ENCODE measurements at places on chromosomes 6 and 20. TPM values are rescaled to one million over a fixed set of nuclear protein-coding genes. Genes with fewer than 3 reads are reported as not detected.
A peak's percentile ranks its signal among the peaks of the same experiment; 100 is the strongest.

CCDC170 gene
- total RNA-seq: 0.26 TPM

ADGRF4 gene
- total RNA-seq: 7.3 TPM

C20orf202 gene
- 0.22 TPM for total RNA-seq

DNA sequence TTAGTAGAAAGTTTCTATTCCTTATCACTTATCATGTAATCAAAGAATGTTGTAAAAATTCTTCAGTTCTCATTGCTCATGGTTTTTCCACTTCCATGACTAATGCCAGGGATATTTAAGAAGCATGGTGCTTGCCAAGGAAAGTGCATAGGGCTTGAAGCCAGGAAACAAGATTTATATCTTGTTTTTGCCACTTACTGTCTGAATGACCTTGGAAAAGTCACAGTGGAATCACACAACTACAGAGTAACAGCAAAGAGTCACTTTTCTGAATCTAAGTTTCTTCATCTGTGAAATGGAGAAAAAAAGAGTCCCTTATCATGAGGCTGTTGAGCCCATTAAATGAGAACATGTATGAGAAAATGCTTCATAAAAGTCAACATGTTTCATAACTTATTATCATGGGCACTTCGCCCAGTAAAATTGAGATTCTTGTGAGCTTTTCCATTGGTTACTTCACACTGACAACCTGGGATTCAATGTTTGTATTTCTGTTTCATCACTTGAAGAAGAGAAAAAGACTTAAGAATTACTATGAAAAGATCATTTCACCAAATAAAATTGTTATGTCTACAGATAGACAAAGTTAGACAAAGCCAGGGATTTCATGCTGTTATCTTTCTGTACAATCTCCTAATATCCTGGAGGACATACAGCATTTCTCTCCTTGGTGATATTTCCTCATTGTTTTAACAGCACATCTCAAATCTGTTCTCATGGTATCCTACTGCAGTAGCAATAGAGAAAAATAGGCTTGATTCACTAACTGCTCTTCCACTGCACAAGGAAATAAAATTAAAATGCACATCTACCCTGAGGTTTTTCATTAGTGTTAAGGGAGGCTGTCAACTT is 7.6 kb upstream of the BMP5 start:
- no peak for DNase-seq

GRCh38 chr20:63363981-63364561 is 2.9 kb upstream of the CHRNA4 start:
- DNase-seq: no peak

SPDEF gene
- total RNA-seq: 7.9 TPM

DNA sequence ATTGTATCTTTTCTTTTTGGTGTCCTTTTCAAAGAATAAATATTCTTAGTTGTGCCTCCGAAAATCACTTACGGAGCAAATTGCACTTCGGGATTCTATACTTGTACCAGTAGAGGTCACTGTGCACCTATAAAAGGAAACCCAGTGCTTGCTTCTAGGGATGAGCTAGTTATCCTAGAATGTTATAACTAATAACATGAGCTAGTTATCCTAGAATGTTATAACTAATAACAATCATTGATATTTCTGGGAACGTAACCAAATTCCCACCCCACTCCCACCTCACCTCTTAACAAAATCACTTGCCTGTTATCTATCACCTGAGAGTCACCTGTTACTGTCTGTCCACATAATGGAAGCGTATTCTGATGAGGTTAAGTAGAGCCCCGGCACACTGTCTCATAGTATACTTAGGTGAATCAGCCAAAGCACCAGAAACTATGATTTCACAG is 126.9 kb upstream of the TIAM2 start:
- DNase-seq: peak; percentile 7

KCNQ5 gene
- total RNA-seq: 0.10 TPM

GRCh38 chr6:12010635-12011275 is 1.4 kb upstream of the HIVEP1 start:
- peak; percentile 38 for DNase-seq

ZNF334 gene
- not detected for total RNA-seq

DNA sequence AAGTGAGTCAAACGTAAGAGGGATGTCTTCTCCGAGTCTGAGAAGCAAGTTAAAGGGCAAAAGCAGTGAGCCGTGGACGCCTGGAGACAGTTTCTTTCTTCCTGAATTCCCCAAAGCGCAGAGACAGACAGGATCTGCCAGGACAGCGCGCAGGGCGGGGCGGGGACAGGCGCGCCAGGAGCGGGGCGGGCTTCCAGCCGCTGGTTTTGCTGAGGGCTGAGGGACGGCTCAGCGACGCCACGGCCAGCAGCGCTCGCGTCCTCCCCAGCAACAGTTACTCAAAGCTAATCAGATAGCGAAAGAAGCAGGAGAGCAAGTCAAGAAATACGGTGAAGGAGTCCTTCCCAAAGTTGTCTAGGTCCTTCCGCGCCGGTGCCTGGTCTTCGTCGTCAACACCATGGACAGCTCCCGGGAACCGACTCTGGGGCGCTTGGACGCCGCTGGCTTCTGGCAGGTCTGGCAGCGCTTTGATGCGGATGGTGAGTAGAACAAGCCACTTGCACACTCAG is at the start of gene SCGN:
Gene SCGN (plus strand): TSS at position 209 of the 509 bp plus-strand sequence. CDS start 189 bp downstream, at position 398.
- DNase-seq: peak; percentile 88

DNA sequence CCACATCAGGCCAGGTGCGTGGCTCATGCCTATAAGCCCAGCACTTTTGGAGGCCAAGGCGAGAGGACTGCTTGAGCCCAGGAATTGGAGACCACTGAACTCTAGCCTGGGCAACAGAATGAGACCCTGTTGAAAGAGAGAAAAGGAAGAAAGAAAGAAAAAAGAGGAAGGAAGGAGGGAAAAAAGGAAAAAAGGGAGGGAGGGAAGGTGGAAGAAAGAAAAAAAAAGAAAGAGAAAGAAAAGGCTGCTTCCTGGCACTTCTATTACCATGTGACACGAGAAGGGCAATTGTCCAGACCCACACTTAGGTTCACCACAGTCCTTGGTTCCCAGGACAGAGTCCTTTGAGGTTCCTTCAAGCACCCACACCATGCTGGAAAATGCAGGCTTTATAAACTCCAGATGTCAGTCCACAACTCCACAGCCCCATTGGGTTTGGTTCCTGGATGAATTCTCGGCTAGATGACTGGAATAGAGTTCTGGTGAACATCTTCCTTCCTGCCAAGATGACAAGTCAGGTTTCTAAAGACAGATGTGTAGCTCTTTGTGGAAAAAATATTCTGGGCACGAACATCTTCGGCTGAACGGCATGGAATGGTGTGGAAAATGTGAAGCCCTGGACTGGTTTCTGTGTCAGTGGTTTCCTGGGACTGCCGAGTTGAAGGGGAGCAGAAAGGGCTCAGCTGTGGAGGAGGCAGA is 32.5 kb downstream of the NT5E start:
- no peak for DNase-seq

DNA sequence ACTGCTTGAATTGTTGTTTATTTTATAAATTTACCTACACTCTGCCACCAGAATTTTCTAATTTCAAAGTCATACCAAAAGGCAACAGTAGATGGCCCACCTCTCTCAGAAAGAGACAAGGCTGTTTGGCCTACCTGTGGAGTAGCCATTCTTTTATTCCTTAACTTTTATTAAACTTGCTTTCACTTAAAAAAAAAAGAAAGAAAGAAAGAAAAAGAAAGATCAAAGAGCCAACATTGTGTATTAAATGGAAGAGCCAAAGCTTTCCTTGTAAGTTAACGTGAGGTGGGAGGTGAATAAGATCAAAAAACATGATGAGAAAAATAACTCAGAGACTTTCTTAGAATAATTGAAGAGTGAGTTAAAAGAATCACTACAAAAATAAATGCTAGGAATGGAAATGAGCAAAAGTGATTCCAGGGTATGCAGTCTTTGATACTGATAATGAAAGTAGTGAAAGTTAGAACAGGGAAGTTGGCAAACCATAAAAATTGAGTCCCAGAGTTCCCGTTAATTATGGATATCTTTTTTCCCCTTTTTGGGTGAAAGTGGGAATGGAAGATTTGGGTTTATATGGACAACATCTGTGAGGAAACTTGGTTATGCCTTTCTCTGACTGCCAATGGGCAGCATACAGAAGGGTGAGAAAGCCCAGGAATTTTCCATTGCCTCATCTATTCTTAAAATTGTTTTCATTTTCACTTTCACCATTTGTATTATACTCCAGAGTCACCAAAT is 35.9 kb upstream of the MYB start:
- peak; percentile 30 for DNase-seq

DNA sequence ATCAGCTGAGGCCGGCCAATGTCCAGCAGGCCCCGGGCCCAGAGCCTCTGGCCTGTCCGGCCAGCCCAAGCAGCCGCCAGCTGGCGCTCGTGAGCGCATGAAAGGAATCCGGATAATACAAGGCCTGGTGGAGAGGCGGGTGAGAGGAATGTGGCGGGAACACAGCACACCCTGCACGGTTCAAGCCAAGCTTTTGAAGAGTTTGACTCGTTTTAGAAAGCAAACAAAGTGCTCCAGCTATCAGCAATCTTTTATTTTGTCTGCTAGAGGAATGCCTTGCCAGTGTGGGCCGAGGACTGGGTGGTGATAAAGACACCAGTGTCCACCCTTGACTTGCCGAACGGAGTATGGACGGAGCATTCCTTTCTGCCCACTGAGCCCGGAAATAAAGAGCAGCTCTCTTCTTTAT is 9.3 kb upstream of the NEDD9 start:
- DNase-seq: no peak

ZNF831 gene
- total RNA-seq: not detected

DNA sequence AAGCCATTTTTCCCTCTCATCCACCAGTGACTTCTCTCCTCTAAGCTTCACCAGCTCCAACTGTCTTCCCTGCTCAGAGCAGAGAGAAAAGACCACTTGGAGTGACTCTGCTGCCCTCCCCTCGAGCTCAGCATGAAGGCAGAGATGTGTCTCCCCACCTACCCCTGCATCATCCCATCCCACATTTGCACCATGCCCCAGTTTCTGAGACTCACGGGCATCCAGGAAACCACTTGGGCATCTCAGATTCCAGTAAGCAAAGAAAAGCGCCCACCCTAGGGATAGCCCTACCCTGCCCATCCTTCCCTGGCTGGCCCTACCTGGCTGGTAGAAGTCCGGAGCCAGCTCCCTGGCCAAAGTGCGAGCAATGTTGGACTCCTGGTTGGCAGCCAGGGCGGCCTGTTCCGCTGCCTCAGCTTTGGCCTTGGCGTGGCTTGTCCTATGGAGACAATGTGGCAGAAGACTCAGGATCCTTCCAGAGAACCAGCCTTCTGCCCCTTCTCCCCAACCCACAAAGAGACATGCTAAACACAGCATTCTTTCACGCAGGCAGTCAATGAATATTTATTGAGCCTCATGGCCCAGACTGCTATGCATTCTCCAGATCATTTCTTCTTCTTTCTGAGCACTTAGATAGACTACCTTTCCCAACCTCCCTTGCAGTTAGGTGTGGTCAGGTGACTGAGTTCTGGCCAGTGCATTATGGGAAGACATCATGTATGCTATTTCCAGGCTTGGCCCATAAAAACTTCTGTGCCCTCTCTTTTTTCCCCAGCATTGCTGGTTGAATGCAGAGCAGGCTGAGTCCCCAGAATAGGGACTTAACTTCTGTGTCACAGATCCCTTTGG is 68.6 kb downstream of the JPH2 start:
- DNase-seq: no peak

GRCh38 chr20:23153696-23154341 is 67.7 kb upstream of the CD93 start:
- DNase-seq: no peak

BFSP1 gene
- total RNA-seq: 0.81 TPM

RFX6 gene
- not detected for total RNA-seq

DNA sequence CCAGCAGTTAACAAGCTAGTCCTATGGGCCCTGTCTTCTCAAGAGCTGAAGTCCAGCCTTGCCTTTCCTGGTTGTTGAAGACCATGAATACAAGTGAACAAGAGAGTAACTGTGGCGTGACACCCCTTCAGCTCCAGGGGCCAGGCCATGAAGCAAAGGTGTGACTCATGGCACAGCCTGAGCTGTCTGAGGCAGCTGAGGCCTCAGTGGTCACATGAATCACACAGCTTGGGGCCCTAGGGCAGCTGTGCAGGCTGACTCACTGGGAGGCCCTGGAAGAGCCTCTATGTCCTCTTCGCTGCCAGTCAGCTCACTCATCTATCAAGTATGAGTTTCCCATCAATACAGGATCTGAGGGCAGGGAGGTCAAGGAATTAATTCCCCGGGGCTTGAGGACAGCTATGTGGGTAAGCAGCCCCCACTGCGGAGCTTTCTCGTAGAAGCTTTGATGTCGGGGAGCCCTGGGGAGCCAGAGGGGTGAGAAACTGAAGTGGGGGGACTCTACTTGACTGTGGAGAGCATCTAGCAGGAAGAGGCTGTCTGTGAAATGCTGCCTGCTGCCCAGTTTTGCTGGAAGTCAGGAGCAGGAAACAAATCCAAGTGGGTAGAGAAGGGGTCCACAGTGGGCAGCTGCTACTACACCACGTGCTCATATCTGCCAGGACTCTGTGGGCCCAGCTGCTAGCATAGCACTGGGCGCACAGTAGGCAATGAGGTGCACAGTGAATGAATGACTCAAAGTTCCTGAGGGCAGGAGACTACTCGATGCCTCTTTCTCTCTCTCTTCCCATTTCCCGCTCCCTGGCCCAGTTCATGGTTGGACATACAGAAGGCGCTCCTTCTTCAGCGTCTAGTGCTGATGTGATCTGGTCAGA is 13.7 kb upstream of the FAM83C start:
- peak; percentile 96 for DNase-seq

VSTM2L gene
- 2.8 TPM for total RNA-seq

TMEM217 gene
- total RNA-seq: 0.99 TPM

DNA sequence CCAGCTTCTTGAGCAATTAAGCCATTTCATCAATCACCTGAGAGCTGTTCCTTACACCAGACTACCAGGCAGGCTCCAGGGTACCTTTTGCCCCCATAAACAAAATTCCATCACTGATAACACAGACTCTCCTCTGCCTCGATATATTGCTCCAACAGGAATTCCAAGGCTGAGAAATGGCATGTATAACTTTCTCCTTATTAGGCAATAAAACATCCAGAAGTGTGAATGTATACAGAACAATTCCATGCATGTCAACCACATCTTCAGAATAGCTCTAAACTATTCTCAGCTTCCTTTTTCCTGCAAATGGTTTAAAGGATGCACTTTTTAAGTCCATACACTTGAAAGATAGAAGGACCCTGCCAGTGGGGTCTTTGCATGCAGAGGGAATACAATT is 73.8 kb downstream of the EDN3 start:
- DNase-seq: no peak

DNA sequence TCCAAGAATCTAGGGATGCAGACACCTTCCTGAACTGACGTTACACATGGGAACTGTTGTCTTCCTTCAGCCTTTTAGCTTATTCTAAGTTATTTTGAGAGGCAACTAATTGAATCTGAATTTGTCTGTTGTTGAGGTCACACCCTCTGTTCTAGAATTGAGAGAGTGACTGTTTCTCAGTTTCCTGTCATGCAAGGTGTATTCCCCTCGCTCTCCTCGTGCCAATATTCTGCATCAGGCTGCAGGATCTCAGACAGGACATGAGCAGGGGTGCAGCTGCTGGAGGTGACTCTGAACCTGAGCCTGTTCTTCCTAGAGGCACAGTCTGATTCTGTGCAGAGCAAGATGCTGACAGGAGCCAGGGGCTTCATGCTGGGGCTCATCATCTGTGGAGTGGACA is 52.5 kb downstream of the HLA-DPB1 start:
- DNase-seq: no peak

Measured in Calu3 (cell line).